ENCODE measurements at places on chromosomes 2 and 18.

- DNase-seq: peak; percentile 42
These were observed 183.3 kb downstream of the LTBP1 start for GRCh38 chr2:33130054-33130447.

DNA sequence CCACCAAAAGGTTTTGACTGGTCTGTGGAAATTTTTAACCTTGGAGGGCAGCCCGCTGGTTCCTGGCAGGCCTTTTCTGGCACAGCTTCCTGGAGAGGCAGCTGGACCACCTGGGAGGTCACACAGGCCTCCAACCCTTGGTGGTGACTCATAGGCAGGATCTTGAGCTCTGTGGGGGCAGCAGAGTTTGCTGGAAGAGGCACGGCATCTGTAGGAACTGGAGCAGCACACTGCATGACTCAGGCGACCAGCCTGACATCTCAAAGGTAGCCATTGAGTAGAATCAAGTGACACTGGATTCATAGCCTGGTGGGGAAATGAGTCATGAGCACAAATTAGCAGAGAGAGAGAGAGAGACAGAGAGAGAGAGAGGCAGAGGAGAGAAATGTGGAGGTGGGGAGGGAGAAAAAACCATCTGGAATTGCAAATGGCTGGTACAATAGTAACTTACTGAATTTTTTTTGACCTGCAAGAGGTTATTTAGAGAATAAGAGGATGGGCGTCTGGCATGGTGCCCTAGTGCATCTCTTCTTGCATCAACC lies 57.4 kb downstream of the TRPM8 start:
- no peak for DNase-seq

- DNase-seq: no peak
These were observed 22.7 kb upstream of the TFPI start for GRCh38 chr2:187576906-187577305.

- DNase-seq: no peak
These were observed 78.2 kb downstream of the UBE2E3 start for GRCh38 chr2:181058378-181059269.

GRCh38 chr2:117940436-117940835 lies 73.4 kb downstream of the CCDC93 start:
- no peak for DNase-seq

- no peak for DNase-seq
These were observed 659.0 kb upstream of the CDH7 start for GRCh38 chr18:65091744-65092329.

- DNase-seq: no peak
These were observed 75.4 kb upstream of the UBE2E3 start for GRCh38 chr2:180905002-180905401.

GRCh38 chr2:138209009-138209408 lies 244.7 kb downstream of the HNMT start:
- no peak for DNase-seq

DNA sequence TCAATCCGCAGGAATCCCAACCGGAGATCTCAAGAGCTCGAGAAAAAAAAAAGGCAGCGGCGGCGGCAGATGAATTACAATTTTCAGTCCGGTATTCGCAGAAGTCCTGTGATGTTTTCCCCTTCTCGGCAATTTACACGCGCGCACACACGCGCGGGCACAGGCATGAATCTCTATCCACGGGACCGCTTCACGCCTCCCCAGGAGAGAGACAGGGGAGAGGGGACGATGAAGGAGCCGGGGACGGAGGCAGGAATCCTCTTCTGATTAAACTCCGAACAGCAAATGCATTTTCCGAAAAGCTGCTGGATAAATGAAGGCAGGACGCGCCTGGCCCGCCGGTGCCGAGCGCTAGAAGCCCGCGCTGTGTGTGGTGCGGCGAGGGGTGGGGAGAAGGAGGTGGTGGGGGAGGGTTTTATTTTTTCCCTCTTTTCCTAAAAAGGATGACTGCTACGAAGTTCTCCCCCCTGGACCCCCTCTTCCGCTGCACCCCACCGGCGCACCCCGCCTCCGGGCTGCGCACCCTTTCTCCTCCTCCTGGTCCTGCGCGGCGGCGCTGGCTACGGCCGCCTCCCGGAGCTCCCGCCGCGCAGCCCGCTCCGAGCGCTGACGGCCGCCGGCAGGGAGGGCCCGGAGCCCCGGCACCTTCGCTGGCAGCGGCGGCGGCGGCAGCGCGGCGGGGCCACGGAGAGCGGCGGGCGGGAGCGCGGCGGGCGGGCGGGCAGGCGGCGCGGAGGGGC lies at the start of gene BCL2:
Gene BCL2, minus strand, starts transcription at position 387 of the 740 bp plus-strand sequence.
- no peak for DNase-seq

Data from NCI-H187 treated with DMSO at 0.1 percent for 48 hours (cell line).